Kidney (tissue), 22 donors: ENCODE measurements at places on chromosomes 4 and X. TPM values are rescaled to one million over a fixed set of nuclear protein-coding genes. Genes with fewer than 3 reads are reported as not detected.
A peak's percentile ranks its signal among the peaks of the same experiment; 100 is the strongest.

MAGEB10 gene
- total RNA-seq, result not detected

DNA sequence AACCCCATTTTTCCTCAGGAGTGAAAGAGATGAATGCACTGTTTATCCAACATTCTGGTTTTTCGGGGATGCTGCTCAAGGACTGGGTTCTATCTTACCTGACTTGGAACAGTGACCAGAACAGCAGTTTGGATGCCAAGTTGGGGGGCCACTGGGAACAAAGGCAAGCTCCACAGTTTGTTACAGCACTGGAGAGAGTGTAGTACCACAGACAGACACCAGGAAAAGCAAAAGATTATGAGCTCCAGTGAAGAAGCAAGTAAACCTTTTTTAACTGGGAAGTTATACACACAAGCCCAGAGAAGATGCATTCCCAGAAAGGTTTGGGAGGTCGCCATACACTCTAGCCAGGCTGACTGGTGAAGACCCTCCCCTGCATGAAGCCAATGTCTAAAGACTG is 13.6 kb downstream of the C4orf36 start:
- no peak for DNase-seq

- no peak for DNase-seq
Observed at GRCh38 chr4:147793569-147794313, 61.9 kb downstream of the ARHGAP10 start.

BEND4 gene
- total RNA-seq, result 0.22 TPM

XAGE1B gene
- total RNA-seq, result not detected

DNA sequence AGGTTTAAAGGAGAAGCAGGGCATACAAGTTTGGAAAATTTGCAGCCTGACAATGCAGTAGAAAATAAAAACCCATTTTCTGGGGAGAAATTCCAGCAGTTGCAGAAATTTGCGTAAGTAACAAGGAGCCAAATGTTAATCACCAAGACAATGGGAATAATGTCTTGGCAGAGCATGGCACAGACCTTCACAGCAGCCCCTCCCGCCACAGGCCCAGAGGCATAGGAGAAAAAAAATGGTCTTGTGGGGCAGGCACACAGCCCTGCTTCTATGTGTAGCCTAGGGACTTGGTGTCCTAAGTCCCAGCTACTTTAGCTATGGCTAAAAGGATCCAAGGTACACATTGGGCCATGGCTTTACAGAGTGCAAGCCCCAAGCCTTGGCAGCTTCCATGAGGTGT is 65.7 kb downstream of the SPOCK3 start:
- DNase-seq, result no peak

WWC2 gene
- total RNA-seq, result 59.6 TPM

DNA sequence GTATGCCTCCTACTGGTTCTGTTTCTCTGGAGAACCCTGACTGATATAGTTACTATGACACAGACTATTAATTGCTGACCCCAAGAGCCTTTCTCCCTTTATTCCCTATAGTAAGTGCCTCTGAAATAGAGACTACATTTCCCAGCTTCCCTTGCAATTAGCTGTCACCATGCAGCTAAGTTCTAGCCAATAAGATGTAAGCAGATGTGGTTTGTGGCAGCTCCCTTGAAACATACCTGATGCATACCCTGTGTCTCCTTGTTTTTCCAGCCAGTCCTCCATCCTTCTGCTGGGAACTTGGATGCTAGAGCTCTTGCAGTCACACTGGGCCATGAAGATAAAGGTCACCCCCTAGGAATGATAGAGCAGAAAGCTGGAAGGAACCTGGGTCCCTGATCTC is 9.7 kb upstream of the TMEM165 start:
- no peak for DNase-seq

GRCh38 chrX:103356130-103356798 is at the start of gene TCEAL9:
TSS of gene TCEAL9 (plus strand) at chrX:103356506. CDS start at chrX:103357685, 1,179 bp downstream.
- peak; percentile 81 for DNase-seq

- peak; percentile 66 for DNase-seq
Observed at GRCh38 chrX:40496728-40497127, 84.0 kb upstream of the ATP6AP2 start.

- DNase-seq, result no peak
Observed at GRCh38 chrX:118855681-118856310, 32.2 kb downstream of the ZCCHC12 start.

TBC1D9 gene
- 38.6 TPM for total RNA-seq

PPP1R3F gene
- 4.5 TPM for total RNA-seq

DNA sequence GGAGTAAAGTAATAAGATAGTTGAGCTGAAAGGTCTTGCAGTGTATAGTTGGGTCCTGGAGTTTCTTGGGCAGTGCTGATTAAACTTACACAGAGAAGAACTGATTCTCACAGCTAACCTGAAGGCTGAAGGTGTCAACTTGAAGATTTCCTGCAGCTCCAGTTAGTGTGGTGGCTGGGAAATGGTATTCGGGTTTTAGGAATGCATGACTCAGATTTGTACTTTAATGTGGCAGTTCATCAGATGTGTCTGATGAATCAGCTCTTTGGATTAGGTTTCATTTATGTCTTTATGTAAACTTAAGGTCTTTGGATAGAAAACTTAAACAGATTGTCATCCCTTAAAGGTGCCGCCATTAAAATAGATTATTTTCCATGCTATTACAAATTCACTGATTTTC is 200.0 kb downstream of the IL1RAPL1 start:
- no peak for DNase-seq

DNA sequence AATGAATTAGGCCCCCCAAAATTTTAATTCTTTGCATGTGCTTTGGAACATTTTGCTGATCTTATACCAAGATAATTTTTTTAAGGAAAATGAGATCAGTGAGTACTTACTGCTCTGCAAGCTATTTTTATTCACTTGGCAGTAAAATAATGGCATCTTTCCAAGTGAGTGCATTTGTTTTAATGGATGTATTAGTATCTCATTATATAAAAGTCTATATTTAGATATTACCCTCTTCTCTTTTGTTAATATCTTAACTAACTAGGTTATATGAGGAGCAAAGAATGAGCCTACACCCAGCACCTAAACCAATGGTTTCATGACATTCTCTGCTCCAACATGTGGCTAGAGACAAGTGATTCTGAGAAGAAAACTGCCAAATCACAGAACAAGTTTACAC is 21.1 kb upstream of the ARAF start:
- no peak for DNase-seq

GRCh38 chrX:122567911-122568310 is 616.2 kb upstream of the GRIA3 start:
- DNase-seq, result no peak

DNA sequence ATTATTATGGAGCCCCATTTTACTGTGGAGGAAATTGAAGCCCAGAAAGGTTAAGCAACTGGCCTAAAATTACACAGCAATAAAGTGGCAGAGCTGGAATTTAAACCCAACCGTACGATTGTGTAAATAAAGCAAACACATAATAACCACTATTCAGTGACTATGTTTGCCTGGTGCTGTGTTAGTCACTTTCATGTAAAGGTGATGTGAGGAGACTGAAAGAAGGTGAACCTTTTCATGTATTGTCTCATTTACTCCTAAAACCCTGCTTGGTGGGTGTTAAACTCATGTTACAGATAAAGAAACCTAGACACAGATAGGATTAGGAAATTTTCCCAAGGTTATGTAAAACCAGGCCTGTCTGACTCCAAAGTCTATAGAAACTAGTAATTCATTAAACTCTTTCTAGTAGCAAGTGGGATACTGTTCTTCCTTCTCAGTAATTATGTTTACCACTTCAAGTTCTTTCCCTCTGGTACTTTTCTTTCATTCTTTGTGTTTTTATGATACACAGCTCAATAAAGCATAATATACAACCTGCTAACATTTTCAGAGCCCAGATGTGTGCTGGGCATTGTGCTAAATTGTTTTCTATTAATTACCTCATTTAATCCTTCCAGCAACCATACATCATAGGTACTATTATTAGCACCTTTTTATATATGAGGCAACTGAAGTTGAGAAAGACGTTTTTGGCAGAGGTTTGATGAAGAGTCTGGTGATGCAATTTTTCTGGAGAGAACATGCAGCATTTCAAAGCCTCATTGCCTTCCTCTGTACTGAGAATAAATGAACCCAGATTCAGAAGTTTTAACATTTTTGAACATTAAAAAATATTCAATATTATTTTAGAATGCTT is 202.7 kb downstream of the SPRY1 start:
- no peak for DNase-seq

GRCh38 chrX:150438165-150438564 is 75.0 kb downstream of the MAMLD1 start:
- DNase-seq, result no peak

ZXDA gene
- total RNA-seq, result 7.7 TPM

- DNase-seq, result peak; percentile 79
Observed at GRCh38 chr4:88230969-88231771, 53.2 kb downstream of the PPM1K start.

- no peak for DNase-seq
Observed at GRCh38 chr4:75232546-75232945, 281.7 kb downstream of the RCHY1 start.

DNA sequence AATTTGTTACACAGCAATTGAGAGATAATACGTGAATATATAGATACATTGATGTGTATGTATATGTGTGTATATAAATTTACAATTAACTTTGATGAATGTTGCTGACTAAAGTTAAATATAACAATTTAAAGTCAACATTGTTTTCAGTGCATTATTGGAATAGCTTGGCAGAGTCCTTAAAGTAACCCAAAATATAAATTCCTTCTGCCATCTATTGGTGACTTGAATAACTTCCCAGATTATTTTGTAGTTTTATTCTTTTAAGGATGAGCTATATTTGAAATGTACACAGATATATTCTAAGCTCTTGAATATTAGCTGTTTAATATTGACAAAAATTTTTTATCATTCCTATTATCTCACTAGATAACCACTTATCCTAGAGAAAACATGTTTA is 298.2 kb upstream of the FSTL5 start:
- DNase-seq, result peak; percentile 31

GRCh38 chr4:112840061-112840460 is 203.1 kb downstream of the LARP7 start:
- no peak for DNase-seq

DNA sequence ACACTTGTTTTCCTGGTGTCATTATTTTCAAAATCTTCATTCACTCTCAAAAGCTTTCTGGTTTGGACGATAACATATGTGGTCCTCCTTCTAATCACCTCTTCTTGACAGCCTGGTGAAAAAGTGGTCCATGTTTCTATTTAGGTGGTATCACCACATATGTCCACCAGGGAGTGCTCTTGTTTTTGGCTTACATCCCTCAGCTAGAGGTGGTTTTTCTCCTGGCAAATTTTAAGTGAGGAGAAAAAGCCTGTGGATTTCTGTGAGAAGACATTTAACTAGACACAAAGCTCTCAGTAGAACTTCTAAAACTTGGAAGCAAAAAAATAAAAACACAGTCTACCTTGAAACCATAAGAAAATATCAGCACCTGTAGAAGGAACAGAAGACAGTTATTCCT is 58.0 kb upstream of the FRMPD4 start:
- no peak for DNase-seq

- DNase-seq, result no peak
Observed at GRCh38 chr4:181687116-181687515, 556.1 kb upstream of the TENM3 start.

DNA sequence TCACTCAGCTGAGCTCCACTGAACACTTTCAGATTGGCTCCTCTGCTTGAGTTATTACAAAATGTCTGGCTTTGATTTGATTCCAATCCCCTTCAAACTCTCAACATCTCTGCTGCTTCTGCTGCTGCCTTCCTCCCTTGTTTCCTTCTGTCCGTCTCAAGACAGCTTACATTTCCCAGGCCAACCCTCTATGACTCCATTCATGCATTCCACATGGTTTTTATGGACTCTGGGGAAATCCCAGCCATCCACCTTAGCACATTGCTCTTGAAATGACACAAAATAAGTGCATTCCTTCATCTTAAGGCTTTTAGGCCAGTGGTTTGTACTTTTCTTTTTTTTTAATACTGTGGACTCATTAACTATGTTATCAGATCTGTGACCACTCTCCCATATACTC is 68.5 kb upstream of the TMEM164 start:
- peak; percentile 3 for DNase-seq

DDIT4L gene
- 6.1 TPM for total RNA-seq

GRCh38 chr4:122044501-122044900 is 92.6 kb upstream of the TRPC3 start:
- no peak for DNase-seq

- DNase-seq, result no peak
Observed at GRCh38 chrX:153527208-153527607, 9.8 kb downstream of the ATP2B3 start.

DNA sequence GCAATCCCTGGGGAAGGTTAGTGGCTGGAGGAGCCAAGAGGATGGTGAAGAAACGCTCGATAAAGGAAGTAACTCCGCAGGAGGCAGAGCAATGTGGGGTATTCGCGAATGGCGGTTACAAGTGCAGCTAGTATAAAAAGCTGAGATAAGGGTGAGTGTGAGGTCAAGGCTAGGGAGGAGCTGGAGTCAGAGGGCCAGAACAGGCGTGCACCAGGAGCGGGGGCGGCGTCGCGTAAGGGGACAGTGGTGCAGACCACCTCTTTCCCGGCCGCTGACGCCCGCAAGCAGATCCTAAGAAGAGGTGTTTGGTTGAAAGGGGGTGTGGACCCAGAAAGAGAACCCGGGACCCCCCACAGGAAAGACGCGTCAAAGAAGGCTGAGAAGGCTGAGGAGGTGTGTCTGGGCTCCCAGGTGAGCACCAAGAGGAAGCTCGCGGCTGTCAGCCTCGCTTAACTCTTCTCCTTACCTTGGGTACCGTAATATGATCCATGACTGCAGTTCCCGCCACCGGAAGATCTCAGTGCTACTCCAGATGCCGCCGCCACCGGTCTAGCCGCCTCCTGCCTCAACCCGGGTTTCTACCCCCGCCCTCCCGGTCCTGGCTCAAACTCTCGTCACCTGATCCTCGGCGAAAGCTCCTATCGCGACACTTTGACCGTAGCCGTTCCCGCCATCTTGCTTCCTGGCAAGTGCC is at the start of gene MTMR8:
Gene MTMR8 (minus strand): TSS at position 579 of the 694 bp plus-strand sequence. CDS start 89 bp downstream, at position 490.
- DNase-seq, result peak; percentile 88

- no peak for DNase-seq
Observed at GRCh38 chr4:43843501-43843900, 605.1 kb downstream of the KCTD8 start.

DNA sequence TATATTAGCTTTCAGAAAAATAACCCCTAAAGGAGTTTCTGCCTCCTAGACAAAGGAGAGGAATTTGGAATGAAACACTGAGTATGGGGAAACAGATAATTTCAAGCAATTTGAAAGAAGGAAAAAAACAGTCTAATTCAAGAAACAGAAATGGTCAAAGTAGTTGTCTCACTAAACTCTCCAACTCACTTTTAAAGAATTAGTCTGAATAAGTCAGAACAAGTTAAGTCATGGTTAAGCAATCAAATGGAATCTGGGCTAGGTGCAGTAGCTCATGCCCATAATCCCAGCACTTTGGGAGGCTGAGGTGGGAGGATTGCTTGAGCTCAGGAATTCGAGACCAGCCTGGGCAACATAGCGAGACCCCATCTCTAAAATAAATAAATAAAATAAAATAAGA is 95.7 kb upstream of the GRIA3 start:
- DNase-seq, result no peak

DNA sequence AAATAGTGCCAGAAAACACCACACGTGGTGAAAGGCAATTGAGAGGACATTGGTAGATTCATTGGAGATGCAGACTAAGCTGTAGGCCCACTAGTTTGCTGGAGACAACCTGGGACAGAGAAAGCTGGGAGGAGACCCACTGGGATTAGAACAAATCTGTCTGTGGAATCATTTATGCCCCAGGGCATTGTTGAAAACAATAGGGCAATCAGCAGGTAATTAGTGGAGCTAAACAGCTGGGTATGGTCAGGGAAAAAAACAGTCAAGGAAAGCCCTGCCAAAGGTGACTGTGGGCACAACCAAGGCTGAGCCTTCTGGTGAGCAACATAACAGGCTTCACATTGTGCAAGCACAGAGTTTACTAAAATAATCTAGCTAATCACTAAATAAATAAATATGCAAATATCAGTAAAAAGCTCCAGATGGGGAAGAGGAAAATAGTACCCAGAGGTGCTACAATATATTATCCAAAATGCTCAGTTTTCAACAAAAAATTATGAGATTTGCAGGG is 9.0 kb downstream of the TCEAL3 start:
- DNase-seq, result no peak
